Germinal center (tissue), 1 donor: ENCODE measurements at places on chromosomes 11 and 22.

- no peak for DNase-seq
These were observed 19.0 kb upstream of the LRRC32 start for GRCh38 chr11:76689313-76690260.

DNA sequence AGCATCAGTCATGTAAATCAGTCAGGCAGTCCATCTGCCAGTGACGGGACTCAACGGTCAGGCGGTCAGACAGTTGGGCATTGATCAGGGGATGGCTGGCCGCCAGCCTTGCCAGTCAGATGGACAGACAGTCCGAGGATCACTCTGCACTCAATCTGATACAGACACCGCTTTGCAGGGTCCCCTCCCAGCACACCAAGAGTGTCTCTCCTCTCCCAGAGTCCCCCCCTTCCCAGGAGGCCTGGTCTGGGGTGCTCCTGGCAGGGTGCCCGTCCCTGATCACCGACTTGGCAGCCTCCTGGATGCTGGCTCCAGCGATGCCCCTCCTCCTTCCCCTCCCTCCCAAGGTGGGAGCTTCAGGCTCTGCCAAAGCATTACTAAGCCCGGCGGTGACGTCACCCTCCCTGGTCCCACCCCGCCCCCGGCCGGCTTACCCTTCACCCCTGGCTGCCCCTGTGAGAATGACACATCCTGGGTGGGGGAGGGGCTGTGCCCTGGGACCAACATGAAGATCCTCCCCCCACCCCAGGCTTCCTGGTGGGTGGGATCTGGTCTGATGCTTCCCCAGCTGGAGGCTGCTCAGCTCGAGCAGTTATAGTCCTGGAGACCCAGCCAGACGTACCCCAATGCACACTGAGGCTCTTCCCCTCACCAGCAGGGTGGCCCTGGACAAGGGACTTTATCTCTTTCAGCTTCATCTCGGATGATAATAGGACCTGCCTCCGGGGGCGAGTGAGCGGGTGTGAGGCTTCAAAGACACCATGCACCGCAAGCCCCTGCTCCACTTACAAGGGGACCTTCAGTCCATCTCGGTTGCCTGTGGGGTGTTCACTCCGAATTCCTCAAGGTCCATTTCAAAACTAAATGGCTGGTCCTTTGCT is 69.2 kb downstream of the CD82 start:
- DNase-seq: no peak

GRCh38 chr11:119807402-119807801 is 78.4 kb upstream of the NECTIN1 start:
- DNase-seq: no peak

- DNase-seq: no peak
These were observed 636 bp downstream of the KCNQ1OT1 start for GRCh38 chr11:2699185-2699530.

DNA sequence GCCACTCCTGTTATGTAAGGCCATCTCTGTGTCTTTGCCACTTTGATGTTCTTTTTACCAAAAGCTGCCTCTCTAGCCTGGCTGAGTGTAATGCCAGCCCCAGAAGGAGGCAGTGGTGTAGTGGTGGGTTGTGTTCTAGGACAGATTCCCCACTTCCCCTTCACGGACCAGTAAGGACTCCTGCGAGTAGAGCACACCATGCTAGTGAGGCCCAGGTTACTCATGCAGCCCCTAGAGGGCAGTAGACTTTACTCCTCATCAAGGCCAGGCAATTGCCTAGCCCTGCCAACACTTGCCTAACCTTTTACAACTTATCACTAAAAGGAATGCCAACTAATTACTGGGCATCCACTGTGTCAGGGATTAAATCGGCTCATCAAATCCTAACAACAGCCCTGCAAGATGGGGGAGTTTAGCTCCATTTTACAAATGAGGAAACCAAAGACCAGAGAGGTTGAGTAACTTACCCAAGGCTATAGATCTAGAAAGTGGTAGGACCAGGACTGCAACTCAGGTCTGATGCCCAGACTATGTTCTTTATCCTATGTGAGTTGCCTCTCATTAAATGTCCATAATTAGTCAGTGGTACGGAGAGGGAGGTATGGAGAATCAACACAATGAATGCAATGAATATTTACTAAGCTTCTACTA is 75.3 kb downstream of the APIP start:
- peak; percentile 61 for DNase-seq

DNA sequence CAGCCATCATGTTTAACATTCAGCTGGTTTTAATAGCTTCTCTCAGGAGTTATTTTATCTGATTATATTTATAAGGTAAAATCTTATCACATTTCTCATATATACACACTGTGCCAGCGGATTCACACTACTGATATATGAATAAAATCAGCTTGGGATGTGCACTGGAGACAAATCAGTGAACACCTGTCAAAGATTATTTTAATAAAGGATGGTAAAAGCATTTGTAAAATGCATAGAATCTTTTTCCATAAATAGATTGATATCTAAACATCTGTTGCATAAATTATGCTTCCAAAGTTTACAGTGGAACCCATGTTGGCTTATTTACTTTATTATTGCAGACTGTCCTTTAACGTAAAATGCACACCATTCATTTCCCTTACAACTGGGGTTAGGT is 1125.8 kb upstream of the CNTN5 start:
- no peak for DNase-seq

DNA sequence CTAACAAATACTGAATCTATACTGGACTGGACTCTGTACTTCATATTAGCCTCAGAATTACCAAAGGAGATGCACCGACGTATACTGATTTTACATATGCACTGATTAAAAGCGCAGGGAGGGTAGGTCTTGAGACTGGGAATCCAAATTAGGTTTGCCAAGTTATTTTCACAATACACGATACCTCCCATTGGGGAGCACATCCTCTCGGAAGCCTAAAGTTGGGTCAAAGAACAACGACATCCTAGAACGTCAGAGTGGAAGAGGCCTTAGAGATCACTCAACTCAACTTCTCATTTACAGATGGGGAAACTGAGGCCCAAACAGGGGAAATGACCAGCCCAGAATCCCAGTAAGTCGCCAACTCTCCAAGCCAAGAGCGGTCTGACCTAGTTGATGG is 626 bp downstream of the DNAL4 start:
- no peak for DNase-seq

DNA sequence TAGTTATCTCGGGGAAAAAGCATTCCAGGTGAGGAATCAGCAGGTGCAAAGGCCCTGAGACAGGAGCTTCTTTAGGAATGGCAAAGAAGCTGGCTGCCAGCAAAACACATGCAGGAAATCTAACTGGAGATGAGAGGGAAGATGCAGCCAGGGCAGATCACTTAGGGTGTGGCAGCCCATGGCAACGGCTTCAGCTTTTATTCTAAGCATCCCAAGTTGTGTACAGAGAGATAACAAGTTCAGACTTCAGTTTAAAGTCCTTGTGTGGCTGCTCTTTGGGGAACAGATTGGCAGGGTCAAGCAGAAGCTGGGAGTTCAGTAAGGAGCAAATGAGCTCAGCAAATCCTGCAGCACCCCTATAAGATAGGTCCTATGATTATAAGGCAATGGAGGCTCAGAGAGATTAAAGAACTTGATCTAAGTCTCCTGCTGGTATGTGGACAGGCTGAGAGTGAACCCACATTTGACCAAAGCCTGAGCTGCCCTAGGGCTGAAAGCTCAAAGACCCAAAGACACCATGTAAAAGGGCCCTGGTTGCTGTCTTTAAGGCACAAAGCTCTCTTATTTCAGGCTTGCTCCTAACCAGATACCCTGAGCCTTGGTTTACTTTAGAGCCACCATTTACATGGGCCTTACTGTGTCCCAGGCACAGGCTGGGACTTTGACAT is 466.8 kb downstream of the SOX6 start:
- DNase-seq: no peak

DNA sequence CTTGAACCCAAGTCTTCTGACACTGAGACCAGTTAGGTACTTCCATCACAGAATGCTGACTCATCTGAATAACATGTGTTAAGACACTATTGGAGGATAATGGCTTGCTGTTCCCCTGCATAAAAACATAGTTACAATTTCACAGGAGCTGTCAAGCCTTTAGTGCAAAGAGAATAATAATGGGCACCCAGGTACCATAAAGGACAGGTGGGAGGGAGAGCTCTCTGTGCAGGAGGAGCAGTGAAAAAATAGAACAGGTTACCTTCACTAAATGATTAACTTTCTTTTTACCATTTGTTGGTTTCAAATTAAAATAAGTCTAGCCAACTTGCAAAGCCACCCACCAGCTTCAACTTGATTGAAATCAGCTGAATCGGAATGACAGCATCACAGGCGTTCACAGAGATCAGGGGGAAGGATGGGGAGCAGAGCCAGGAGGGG is 173.2 kb downstream of the DSCAML1 start:
- DNase-seq: no peak

- no peak for DNase-seq
These were observed 1621.6 kb upstream of the RAG2 start for GRCh38 chr11:38219636-38220035.

DNA sequence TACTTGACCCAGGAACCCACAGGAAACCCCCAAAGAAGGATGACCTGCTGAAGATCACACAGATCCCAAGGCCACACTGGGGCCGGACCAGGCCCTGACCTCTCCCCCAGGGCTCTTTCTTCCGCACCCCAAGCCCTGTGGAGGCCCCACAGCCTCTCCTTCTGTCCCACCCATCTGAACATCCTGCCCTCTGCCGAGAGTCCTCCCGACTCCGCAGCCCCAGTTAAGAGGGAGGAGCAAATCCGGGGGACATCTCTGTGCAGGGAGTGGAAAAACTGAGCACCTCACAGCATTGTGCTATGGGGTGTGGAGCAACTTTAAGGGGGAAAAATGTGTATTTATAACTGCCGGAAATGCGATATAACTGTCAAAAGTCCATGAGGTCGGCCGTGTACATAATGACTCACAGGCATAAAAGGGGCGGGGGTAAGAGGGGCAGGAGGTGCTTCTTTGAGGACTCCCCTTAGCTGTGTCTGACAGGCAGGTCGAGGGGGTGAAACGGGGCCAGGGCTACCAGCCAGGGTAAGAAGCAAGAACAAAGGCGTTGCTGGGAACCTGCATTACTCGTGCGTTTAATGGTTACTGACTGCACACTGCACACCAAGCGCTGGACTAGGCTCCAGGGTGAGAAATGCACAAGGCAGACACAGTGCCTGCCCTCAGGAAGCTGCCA is 57.2 kb downstream of the WNT11 start:
- no peak for DNase-seq

DNA sequence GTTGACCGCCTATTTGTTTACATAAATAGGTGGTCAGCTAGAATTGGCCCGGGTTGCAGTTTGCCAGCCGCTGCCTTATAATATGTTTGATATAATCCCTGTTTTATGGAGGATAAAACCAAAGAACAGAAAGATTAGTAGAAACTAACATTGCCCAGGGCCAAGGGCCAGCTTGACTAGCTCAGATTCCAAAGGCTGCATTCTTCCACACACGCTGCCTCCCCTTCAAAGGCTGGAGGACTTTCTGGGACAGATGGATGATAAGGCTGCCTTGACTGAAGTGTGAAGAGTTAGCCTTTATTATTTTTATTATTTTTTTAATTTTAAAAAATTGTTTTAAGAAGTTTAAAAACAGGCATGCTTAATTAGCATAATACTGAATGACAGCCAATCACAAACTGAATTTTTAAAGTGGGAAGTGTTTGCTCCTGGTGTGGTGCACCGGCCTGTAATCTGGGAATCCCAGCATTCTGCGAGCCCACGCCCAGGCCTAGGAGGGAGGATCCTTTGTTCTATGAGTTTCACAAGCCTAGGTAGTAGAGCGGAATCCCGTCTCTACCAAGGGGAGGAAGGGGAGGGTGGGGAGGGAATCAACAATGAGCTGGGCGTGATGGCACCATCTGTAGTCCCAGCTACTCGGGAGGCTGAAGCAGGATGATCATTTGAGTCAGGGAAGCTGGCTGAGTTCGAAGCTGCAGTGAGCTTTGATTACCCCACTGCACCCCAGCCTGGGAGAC is 114.9 kb downstream of the NAV2 start:
- DNase-seq: no peak
